Aortic smooth muscle cell (primary cell): ENCODE measurements at places on chromosomes 16 and 17. TPM values are rescaled to one million over a fixed set of nuclear protein-coding genes. Genes with fewer than 3 reads are reported as not detected.

Gene ABCA9
- 59.7 and 76.4 TPM in 2 replicates for total RNA-seq

Gene TIMP2
- total RNA-seq: 79.7 and 181 TPM in 2 replicates

Gene DOC2A
- total RNA-seq: 0.26 and 0.31 TPM in 2 replicates

Gene PRR29
- 1.5 and 2.5 TPM in 2 replicates for total RNA-seq

Gene CCDC78
- 0.79 and 1.1 TPM in 2 replicates for total RNA-seq

Gene COX4I1
- total RNA-seq: 515 and 571 TPM in 2 replicates

Gene HS3ST3B1
- total RNA-seq: 0.40 and 2.0 TPM in 2 replicates

Gene CLEC19A
- total RNA-seq: not detected in 2 replicates

Gene DBNDD1
- 2.8 and 3.4 TPM in 2 replicates for total RNA-seq

Gene THOC6
- 14.1 and 15.0 TPM in 2 replicates for total RNA-seq

Gene TSPAN10
- 0.81 and 1.1 TPM in 2 replicates for total RNA-seq

Gene VWA3A
- under 0.01 TPM in 1 of 2 replicates, not detected in the other for total RNA-seq

Gene KRT31
- total RNA-seq: not detected in 2 replicates

Gene RNF112
- total RNA-seq: 7.3 and 9.1 TPM in 2 replicates

Gene PPP1R27
- total RNA-seq: not detected in 2 replicates

Gene SPNS2
- total RNA-seq: 0.19 and 0.66 TPM in 2 replicates
